ENCODE measurements at places on chromosomes 5 and 9.
A peak's percentile ranks its signal among the peaks of the same experiment; 100 is the strongest.

DNA sequence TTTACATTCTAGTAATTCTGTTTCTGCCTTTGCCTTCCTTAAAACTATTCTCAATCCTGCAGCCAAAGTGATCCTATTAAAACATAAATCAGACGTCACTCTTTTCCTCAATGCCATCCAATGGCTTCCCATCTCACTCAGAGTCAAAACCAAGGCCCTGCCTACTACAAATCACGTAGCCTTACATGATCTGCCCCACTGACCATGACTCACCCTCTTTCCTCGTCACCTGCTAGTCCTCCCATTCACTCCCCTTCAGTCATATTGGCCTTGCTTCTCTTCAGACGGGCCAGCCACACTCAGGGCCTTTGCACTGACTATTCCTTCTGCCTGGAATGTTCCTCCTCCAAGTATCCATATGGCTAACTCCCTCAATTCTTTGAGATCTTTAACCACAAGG is 39.0 kb upstream of the DMXL1 start:
- H3K27ac ChIP-seq = peak overlapping the region; percentile 84
- H3K27me3 ChIP-seq = no peaks in the 10 kb centered on the region
- H3K4me3 ChIP-seq = no peak overlapping the region
- no peak for DNase-seq
- H3K36me3 ChIP-seq = no peaks in the 10 kb centered on the region

- H3K4me1 ChIP-seq = peaks cover 4% of the 10 kb centered on the region
- no peaks in the 10 kb centered on the region for H3K36me3 ChIP-seq
- H3K27me3 ChIP-seq = peaks cover 10% of the 10 kb centered on the region
- DNase-seq = no peak
Measured at GRCh38 chr5:74956278-74956677, 90.1 kb upstream of the FAM169A start.

GRCh38 chr9:111178331-111179055 is 140.2 kb upstream of the LPAR1 start:
- no peak overlapping the region for H3K27ac ChIP-seq
- DNase-seq = no peak
- no peaks in the 10 kb centered on the region for H3K4me1 ChIP-seq
- no peaks in the 10 kb centered on the region for H3K36me3 ChIP-seq
- H3K4me3 ChIP-seq = no peak overlapping the region

GRCh38 chr5:159345336-159345735 is 15.0 kb upstream of the IL12B start:
- H3K27me3 ChIP-seq = no peaks in the 10 kb centered on the region
- no peak for DNase-seq
- peaks cover 3% of the 10 kb centered on the region for H3K36me3 ChIP-seq
- H3K4me3 ChIP-seq = no peak overlapping the region
- no peak overlapping the region for H3K27ac ChIP-seq
- peaks cover 27% of the 10 kb centered on the region for H3K4me1 ChIP-seq

DNA sequence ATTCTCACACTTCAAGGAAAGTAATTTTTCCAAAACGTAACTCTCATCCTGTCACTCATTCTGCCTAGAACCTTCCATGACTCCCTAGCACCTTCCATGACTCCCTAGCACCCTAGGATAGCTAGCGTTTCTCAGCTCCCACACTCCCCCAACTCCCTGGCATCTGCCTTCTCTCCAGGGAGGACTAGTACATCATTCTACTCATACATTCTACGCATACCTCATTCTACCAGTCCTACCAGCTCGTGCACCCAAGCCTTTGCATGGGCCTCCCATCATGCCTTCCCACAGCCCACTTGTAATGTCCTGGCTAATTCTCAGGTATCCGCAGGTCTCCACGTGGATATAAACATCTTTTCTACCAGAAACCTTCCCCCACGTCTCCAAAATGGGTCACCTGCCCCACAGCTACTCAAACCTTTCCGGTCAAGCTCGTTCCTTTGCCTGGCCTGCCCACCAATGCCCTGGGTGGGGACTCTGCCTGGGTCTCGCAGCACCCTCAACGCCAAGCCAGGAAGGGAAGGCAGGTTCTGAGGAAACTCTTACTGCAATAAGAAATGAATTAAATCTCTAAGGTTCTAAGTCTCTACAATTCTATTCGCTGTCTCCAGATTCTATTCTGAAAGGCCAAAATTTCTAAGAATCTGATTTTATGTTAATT is 930 bp downstream of the ANKS6 start:
- DNase-seq = no peak
- peak overlapping the region; percentile 83 for H3K4me3 ChIP-seq
- peak overlapping the region; percentile 86 for H3K27ac ChIP-seq
- H3K27me3 ChIP-seq = no peaks in the 10 kb centered on the region
- H3K36me3 ChIP-seq = no peaks in the 10 kb centered on the region
- peaks cover 33% of the 10 kb centered on the region for H3K4me1 ChIP-seq

GRCh38 chr9:125238127-125238914 is 2.8 kb downstream of the HSPA5 start:
- peaks cover 16% of the 10 kb centered on the region for H3K36me3 ChIP-seq
- H3K4me3 ChIP-seq = peak overlapping the region; percentile 94
- no peaks in the 10 kb centered on the region for H3K27me3 ChIP-seq
- peak overlapping the region; percentile 98 for H3K27ac ChIP-seq
- peaks cover 42% of the 10 kb centered on the region for H3K4me1 ChIP-seq

DNA sequence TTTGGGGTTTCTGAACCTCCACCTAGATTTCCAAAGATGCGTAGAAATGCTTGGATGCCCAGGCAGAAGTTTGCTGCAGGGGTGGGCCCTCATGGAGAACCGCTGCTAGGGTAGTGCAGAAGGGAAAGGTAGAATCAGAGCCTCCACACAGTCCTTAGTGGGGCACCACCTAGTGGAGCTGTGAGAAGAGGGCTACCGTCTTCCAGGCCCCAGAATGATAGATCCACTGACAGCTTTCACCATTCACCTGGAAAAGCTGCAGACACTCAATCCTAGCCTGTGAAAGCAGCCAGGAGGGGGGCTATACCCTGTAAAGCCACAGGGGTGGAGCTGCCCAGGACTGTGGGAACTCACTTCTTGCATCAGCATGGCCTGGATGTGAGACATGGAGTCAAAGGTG is 13.3 kb upstream of the HSDL2 start:
- H3K27ac ChIP-seq = no peak overlapping the region
- no peaks in the 10 kb centered on the region for H3K4me1 ChIP-seq
- H3K36me3 ChIP-seq = peaks cover 3% of the 10 kb centered on the region
- no peak overlapping the region for H3K4me3 ChIP-seq

GRCh38 chr9:126412905-126413304 is 86.3 kb downstream of the MVB12B start:
- peak overlapping the region; percentile 95 for H3K27ac ChIP-seq
- no peak for DNase-seq
- peak overlapping the region; percentile 86 for H3K4me3 ChIP-seq
- H3K27me3 ChIP-seq = no peaks in the 10 kb centered on the region
- H3K4me1 ChIP-seq = peaks cover 36% of the 10 kb centered on the region

DNA sequence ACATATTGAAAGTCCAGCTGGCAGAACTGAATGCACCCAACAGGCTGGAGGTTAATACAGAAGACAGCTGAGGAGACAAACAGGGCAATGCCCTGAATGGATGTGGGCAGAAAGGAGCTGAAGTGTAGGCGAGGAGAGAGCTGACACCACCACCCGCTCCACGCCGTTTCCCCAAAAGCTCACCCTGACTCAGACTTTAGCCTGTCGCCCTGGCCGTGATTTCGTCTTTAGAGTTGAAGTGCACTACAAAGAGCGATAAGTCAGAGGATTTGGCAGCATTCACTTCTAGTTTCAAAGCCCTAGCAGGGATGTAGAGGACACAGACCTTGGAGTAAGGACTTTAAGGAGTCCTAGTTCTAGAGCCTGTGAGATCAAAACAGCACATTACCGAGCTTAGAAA is 2.2 kb upstream of the ERAP1 start:
- DNase-seq = no peak
- peaks cover 4% of the 10 kb centered on the region for H3K36me3 ChIP-seq
- H3K4me3 ChIP-seq = no peak overlapping the region
- peaks cover 40% of the 10 kb centered on the region for H3K4me1 ChIP-seq
- peak overlapping the region; percentile 99 for H3K27ac ChIP-seq
- H3K27me3 ChIP-seq = no peaks in the 10 kb centered on the region

DNA sequence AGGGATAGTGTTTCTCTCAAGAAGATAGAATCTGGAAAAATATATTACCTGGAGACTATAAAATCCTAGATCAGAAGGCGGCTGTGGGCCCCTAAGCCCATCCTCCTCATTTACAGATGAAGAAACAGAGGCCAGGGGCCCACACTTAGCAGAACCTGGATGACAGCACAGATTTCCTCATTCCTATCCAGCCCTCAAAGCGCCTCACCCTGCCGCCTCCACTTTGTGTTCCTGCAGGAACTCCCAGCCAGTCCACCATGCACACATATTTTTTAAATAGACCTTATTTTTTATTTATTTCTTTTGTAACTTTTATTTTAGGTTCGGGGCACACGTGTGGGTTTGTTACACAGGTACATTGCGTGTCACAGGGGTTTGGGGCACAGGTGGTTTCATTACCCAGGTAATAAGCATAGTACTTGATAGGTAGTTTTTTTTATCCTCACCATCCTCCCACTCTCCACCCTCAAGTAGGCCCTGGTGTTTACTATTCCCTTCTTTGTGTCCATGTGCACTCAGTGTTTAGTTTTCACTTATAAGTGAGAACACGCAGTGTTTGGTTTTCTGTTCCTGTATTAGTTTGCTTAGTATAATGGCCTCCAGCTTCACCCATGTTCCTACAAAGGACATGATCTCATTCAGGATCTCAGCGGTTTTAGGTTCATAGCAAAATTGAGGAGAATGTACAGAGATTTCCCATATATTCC is 85.5 kb upstream of the MAP1B start:
- no peak for DNase-seq
- H3K27me3 ChIP-seq = peaks cover 24% of the 10 kb centered on the region
- H3K27ac ChIP-seq = no peak overlapping the region
- H3K4me1 ChIP-seq = no peaks in the 10 kb centered on the region

DNA sequence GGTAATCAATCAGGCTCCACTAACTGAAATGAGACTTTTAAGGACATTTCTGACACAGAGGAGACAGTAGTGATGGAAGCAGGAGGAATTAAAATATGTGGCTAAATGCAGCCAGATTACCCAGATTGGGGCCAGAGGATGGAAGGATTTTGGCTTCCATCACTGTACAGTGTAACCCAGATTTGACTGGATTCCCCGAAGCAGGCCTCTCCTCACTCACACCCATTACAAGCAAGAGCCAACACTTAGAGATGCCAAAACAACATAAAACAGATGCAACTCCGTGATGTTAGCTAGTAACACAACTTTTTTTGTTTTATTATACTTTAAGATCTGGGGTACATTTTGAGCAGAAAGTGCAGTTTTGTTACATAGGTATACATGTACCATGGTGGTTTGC is 17.6 kb downstream of the TEK start:
- H3K4me1 ChIP-seq = no peaks in the 10 kb centered on the region
- H3K27ac ChIP-seq = no peak overlapping the region
- H3K36me3 ChIP-seq = no peaks in the 10 kb centered on the region
- no peak overlapping the region for H3K4me3 ChIP-seq

DNA sequence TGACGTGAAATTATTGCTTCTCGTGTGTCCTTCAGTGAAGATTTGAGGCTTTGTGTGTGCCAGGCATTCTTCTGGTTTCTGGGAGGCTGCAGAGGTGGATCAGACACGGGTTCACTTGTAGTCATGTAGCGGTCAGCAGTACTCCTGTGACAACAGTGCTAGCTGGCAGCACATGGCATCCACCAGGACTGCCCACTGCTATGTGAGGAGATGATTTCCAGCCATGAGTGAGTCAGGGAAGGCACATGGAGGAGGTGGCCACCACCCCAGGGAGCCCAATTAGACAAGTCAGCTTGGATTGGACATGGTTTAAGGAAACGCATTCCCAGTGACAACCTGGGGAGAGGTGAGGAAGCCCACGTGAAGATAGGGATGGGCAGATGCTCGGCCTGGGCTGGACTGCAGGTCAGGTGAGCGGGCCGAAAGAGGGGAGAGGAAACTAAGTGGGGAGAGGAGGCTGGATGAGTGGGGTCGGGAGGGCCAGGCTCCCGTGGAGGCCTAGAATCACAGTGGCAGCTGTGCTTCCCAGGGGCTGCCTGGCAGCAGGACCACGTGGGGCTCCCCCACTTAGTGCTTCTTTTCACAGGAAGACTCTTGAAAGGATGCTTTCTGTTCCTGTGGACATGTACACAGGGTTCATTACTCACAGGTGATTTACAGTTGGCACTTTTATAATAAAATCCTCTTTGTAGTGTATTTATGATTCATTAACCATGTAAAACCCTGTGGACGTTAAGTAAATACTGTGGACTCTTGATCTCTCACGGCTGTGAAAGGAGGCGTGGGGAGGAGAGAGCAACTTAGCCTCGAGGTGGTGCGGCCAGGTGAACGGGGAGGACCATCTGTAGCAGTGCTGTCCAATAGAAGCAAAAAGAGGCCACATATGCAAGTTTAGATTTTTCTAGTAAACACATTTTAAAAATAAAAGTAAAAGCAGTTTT is 80.0 kb upstream of the OTULINL start:
- no peaks in the 10 kb centered on the region for H3K4me1 ChIP-seq
- H3K4me3 ChIP-seq = no peak overlapping the region
- no peaks in the 10 kb centered on the region for H3K36me3 ChIP-seq
- no peaks in the 10 kb centered on the region for H3K27me3 ChIP-seq
- H3K27ac ChIP-seq = peak overlapping the region; percentile 27
- no peak for DNase-seq

DNA sequence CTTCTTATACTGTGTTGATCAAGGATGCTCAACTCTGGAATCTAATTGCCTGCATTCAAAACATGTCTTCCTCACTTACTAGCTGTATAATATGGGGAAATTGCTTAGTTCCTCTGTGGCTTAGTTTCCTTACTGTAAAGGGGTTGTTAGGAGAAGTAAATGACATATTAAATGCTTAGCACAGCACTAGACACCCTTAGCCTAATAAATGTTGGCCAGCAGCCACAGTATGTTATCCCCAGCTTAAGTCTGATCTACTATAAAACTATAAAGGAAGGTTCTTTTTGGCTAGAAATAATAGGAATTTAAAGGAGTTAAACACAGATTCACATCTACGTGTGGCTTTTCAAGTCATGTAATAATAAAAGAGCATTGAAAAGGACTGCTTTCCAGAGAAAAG is 232.4 kb downstream of the PCSK1 start:
- H3K4me3 ChIP-seq = no peak overlapping the region
- no peak overlapping the region for H3K27ac ChIP-seq
